ENCODE measurements at places on chromosomes 1 and 21.

DNA sequence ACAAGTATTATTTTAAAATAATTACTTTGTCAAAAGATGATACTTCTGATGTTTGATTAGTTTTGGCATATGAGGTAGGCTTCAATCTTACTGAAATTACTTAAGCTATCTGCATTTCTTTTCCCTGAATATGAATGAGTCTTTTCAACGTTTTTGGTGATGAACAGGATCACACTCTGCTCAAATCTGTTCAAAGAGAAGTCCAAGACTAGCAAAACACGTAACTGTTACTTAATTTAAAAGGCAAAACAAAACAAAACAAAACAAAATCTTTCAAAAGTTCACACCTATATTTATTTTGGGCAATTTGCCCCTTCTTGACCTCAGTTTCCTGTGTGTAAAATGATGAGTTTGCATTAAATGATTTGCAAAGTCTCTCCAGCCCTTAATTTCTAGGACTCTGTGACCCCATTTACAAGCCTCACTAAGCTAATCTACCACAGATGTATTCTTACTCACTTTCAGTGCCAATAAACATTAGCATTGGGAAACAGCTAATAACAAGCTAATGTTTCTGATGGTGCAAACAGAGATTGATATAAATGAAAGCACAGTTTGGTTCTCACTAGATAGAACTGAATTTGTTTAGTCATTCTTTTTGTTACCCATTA lies 865.4 kb downstream of the LTN1 start:
- DNase-seq, result no peak

DNA sequence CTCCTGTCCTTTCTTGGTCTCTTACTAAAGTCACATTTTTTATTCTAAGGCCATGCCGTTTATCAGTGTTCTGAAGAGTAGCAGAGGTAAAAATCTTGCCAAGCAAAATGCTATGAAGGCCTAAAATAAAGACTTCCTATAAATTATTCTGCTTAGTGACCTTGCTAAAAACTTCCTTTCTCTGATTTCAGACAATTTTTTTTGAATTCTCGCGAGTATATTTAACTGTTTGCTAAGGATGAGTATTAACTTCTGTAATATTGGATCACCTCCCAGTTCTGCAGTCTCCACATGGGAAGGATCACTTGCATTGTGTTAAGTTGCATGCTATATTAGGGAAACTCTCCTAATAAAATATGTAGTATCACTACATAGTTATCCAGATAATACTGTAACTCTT lies 123.4 kb upstream of the SNX7 start:
- DNase-seq, result no peak

DNA sequence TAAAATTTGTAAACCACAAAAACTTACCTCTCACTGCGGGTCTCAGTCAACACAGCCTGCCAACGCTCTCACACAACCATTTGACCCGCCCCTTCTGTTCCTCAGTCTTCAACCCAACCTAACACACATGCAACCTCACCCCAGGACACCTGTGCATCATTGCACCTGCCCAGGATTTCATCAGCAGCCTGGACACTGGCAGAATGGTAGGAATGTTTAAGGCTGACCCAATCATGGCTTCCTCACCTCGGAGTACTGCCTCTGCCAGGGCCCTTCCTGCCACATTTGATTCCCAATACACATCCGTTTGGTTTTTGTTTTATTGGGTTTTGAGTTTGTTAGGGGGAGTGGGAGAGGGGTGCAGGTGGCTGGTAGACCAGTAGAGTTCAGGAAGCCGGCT lies 40.7 kb downstream of the TOMM20 start:
- DNase-seq, result no peak

DNA sequence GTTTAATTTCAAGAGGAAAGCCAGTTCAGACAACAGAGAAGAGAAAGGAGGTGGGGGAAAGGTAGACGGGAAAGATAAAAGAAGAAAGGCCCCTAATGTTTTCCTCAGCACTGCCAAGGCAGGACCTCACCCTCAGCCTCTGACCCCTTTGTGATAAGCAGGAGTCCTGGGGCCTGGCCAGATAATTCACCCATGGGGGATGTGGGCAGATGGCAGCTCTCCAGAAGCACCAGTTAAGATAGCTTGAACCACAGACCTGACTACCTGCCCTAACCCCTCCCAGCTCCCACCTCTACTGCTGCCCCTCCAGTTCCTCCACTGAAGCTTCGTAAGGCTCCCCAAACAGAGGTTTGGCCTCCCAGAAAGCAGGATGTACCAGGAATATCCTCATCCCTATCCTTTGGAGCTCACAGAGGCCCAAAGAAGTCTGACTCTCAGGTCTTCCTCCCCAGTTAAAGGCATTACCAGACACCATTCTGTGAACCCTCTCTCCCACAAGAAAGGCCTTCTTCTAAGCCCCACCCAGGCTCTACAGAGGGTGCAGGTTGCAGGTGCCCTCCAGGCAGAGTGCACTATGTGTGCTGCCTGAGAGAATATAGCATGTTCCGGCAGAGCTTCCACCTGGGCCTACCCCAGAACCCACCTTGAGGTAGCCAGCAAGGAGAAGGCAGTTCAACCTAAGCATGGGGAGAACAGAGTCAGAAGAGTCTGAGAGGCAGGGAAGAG lies 9.2 kb upstream of the SNAPIN start:
- DNase-seq, result no peak

DNA sequence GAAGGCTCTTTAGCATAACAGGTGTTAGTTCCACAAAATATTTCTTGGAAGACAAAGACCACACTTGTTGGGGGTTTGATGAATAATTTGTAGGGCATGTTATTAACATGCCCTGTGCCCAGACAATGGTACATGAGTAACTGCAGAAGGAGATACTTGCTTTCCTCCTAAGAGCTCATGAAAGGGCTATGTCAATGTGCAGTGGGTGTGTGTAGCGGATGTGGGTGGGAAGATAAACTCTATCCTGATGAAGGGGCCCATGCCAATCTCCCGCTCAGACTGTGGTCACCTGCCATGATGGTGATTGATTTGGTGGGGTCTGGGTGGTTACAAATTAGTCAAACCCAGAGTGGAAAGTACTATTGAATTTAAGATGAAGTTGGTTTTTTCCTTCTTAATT lies 69.8 kb upstream of the DNAH14 start:
- DNase-seq, result no peak
